Pons (tissue), 1 donor: ENCODE measurements at places on chromosomes 1 and 21.

DNA sequence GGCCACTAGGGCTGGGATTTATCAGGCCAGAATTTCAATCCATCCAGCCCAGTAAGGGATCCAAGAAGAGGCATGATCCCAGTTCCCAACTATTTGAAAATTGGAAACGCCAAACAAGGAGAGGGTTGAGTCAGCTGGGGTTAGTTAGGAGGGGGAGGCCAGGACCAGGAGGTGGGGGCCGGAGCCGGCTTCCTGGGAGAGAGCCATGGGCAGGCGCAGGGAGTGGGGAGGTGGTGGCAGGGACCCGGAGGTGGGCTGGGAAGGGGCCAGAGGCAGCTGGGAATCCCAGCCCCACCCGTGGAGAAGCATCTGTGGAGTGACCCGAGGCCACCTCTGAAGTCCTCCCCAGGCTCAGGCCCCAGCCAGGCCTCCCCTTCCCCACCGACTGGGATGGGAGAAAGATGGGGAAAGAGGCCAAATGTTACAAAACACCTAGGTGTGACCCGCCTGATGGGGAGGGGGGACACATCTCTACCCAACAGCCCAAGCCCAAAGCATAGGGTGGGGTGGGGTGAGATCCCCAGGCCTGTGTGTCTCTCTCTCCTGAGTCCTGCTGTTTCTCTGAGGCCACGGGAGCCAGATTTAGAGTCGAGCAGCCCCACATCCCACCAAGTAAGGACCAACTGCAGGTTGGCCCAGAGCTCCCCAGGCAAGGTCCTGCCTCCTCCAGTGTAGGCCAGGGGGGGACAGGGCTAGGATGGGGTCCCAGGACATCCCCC is 10.1 kb downstream of the HSPG2 start:
- no peak for DNase-seq

DNA sequence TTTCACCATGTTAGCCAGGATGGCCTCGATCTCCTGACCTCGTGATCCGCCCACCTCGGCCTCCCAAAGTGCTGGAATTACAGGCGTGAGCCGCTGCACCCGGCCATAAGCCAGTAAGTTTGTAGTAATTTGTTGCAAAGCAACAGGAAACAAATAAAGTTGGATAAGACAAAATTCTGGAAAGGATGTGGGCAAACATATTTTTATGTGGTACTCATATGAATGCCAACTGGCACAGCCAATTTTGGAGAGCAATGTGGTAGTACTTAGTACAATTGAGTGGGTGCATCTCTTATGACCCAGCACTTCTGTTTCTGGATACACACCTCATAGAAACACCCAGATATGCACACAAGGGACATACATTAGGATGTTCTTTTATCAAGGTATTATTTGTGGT is 8.4 kb upstream of the IL12RB2 start:
- no peak for DNase-seq

- no peak for DNase-seq
Observed at GRCh38 chr1:155305881-155306391, 2.7 kb upstream of the FDPS start.

DNA sequence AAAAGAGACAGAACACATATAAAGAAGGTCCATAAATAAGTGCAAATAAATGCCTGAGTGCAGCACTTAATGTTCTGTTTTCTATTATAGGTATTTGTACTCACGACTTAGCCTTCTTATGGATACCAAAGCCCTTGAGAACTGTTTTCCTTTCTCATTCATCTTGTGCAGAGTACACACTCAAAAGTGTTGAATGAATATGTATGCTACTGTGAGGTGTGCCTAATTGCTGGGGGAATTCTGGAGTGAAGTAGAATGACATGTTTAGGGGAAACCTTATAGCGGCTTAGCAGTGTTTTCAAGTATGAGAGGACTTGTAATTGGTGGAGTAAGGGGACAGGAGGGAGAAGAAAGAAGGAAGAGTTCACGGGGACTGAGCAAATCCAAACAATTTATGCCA is 157.6 kb downstream of the CACNA1E start:
- DNase-seq = no peak

GRCh38 chr1:115746021-115746690 is 22.4 kb downstream of the CASQ2 start:
- DNase-seq = no peak

DNA sequence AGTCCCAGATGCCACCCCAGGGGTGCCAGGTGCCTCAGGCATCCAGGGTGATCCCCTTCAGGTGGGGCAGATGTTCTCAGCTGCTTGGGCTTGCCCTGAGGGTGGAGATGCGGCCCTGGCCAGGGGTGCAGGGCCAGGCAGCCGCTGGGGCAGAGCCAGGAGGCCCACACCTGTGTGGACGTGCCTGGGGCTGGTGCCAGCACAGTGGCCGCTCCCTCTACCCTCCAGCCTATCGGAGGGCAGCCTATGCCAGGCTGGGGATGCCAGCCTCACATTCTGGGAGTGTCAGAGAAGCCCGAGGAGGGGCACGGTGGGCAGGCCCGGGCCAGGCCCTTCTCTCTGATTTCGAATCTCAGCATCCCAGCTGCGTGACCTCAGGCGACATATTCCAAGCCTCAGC is 96.5 kb upstream of the WNT4 start:
- DNase-seq = no peak

- no peak for DNase-seq
Observed at GRCh38 chr1:18929686-18930085, 26.8 kb downstream of the IFFO2 start.

GRCh38 chr1:183630748-183631147 is 4.8 kb downstream of the ARPC5 start:
- DNase-seq = peak; percentile 69

- DNase-seq = no peak
Observed at GRCh38 chr1:167532964-167533824, 14.9 kb upstream of the CD247 start.

- no peak for DNase-seq
Observed at GRCh38 chr1:218536296-218536986, 191.3 kb downstream of the TGFB2 start.

- DNase-seq = no peak
Observed at GRCh38 chr21:34227386-34227852, 136.4 kb upstream of the KCNE2 start.

DNA sequence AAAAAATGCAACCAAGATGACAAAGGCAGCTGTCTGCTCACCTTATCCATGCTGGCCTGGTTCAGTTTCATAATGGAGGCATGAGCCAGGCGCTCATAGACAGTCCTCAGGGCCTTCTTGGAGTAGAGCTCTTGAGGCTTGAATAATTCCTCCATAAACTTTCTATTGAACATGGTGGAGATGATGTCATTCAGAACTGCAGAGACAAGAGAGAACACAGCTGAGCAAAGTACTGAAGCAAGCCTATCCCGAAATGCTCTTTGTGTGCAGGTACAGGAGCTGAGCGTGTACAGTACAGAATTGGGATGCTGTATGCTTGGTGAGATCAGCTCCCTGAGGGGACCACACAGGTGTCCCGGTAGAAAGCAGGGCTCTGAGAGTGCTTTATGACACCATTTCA is 11.5 kb downstream of the OSCP1 start:
- DNase-seq = no peak

GRCh38 chr1:85240174-85240601 is 19.3 kb downstream of the C1orf52 start:
- no peak for DNase-seq

- no peak for DNase-seq
Observed at GRCh38 chr1:224651188-224651587, 35.1 kb downstream of the CNIH3 start.

DNA sequence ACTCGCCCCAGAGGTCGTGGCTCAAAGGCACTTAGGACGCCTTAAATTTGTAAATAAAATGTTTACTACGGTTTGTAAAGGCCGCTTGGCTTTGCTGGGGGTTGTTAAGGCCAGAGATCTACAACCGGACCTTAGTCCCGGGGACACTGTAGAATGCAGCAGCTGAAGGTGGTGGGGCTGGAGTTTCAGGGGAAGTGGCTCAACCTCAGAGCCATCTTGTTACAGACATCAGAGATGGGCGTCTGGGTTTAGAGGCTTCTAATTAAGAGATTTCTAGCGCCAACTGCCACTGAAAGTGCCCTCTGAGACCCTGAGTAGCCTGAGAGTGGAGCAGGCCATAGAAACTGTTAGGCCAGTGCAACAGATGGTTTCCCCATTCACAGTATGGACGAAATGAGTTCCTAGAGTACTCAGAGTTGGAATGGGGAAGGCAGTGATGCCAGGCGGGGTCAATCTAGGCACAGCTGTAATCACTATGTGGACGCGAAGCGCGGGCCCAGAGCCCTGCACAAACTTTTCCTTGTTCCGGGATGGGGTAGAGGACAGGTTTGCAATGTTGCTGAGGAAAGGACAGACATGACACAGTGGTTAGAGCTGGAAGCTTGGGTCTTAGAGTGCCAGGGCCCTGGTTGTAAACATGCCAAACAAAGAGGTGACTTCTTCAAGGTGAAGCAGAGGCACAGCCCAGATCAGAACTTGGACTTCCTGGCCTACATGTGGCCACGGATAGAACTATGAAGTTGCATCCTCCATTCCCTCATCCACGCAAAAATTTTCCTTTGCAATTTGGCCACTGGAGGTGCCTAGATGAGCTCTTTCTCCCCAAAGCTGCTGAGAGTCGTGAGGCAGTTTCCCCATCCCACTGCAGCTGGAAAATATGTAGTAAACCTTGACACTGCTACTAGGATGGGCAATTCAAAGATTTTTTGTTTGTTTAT is 6.0 kb downstream of the HLX start:
- DNase-seq = no peak

GRCh38 chr1:200628223-200628881 is 7.8 kb upstream of the KIF14 start:
- DNase-seq = no peak

- DNase-seq = peak; percentile 48
Observed at GRCh38 chr1:169802888-169803287, 8.2 kb upstream of the METTL18 start.

DNA sequence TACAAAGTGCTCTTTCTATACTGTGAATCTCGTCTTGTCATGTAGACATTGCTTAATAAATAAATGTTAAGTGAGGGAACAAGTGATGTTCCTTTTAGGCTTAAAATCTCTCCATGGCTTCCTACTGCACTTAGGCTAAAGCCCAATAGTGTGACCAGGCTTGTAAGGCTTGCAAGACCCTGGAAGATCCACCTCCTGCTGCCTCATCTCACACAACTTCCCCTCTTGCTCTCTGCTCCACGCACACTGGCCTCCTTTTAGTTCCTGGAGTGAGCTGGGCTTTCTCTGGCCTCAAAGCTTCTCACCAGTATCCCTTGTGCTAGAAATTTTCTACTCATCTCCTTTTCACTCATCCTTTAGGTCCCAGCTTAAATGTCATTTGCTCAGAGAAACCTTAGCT is 41.5 kb upstream of the DIPK1A start:
- no peak for DNase-seq

DNA sequence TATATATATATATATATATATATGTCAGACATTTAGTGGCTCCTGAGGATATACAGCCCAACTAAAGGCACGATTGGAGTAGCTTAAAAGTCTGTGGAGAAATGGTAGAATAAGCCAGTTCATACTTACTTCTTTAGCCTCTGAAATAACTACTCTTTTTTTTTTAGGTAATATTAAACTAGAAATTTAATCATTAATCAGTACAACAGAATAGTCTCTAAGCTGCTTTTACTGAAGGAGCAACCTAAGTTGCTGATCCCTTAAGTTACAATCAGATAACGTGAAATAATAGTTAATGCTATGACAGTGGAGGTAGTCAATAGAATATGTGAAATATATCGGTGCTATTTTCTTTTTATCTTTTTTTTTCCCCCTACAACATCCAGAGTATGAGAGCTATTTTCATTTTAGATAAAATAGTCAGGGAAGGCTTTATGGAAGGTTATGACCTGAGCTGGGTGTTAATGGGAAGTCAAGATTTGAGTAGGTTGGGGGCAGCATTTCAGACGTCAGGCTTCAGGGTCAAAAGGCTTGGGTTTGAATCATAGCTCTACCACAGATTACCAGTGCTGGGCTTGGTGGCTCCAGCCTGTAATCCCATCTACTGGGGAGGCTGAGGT is 15.6 kb downstream of the ZMPSTE24 start:
- no peak for DNase-seq

- peak; percentile 54 for DNase-seq
Observed at GRCh38 chr1:53470155-53470554, 11.0 kb downstream of the DMRTB1 start.

GRCh38 chr1:234601301-234602017 is 8.5 kb downstream of the IRF2BP2 start:
- no peak for DNase-seq

- no peak for DNase-seq
Observed at GRCh38 chr1:201473296-201473695, 4.3 kb upstream of the PHLDA3 start.

GRCh38 chr1:193068013-193068412 is 8.6 kb downstream of the RO60 start:
- no peak for DNase-seq

DNA sequence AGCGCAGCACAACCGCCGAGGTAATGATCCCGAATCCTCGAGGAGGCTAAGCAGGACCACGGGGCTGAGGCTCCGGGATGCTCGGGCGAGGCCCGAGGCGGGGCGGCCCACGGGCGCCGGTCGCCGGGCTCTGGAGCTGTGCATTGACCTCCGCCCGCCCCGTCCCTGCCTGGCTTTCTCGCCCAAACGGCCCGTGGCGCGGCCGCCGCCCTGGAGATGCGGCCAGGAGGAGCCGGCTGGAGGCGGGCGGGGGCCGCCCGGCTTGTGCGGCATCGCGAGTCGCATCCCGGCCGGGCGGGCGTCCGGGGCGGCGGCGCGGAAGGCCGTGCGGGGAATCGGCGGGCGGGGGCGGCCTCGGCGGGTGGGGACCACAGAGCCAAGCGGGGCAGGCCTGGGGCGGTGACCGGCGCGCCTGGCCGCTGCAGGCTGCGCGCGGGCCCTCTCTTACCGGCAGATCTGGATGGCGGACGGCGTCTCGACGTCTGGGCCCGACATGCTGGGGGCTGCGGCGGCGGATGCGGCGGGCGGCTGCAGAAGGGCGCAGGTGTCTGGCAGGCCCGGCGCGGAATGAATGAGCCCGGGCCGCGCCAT is 663 bp downstream of the ACOT7 start:
- no peak for DNase-seq

GRCh38 chr1:226719596-226720387 is 19.3 kb downstream of the ITPKB start:
- DNase-seq = no peak

DNA sequence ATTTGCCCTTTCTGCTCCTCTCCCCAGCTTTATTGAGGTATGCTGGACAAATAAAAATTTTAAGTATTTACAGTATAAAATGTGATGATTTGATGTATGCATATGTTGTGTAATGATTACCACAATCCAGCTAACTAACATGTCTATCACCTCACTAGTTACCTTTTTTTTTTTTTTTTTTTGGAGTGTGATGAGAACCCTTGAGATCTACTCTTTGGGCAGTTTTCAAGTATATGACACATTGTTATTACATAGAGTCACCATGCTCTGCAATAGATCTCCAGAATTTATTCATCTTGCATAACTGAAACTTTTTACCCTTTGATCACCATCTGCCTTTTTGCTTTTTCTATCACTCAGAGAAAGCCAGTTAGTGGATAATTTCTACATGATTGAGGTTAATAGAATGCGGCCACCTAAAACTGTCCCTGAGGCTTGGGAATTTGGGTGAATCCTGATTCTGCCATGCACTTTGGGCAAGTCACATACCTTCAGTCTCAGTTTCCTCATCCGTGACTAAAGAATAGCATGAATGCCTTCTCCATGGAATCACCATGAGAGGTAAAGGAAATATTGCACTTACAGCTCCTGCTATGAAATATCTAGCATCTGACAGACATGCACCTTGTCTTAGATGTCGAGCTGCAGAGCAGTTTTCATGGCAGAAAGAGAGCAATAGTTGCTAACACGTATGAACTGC is 295.2 kb downstream of the DISC1 start:
- no peak for DNase-seq
